ENCODE measurements at places on chromosomes 2 and 18.

GRCh38 chr2:46963210-46963609, 47.6 kb upstream of the MCFD2 start:
- no peak for DNase-seq

DNA sequence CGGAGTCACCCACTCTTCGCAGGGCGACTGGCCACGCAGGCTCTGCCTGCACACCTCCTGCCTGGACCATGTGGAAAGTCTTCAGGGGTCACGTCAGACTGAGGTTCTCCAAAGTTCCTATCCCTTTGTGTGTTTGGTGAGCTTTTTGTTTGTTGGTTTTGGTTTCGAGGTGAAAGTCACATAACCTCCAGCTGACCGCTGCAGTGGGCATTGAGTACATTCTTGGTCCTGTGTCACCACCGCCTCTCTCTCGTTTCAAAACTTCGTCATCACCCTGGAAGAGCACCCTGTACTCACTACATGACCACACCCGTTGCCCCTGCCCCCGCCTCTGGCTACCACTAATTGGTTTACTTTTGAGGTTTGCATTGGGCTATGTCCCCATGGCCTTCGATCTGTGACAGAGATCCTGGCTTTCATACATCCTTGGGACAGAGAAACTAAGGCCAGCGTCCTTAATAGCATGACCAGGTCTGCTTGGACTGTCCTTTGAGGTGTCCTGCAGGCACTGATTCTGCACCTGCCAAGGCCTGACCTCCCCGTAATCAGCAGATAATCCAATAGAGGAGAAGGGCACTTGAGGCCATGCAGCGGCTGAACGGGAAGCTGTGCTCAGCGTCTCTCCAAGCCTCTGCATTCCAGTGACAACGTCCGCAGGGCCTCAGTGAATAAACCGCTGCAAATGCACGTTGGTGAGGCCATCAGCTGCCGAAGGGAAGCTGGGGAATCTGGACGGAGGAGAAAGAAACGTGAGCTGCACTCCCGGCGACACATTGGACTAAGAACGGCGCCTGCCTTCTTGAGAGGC, 46.8 kb downstream of the SH3BP4 start:
- no peak for DNase-seq

- DNase-seq, result no peak
These were observed 278.1 kb upstream of the ZEB2 start for GRCh38 chr2:144798034-144798433.

- no peak for DNase-seq
These were observed 863.2 kb downstream of the SUCLG1 start for GRCh38 chr2:83595926-83596325.

GRCh38 chr2:138777996-138778395, 2.2 kb downstream of the NXPH2 start:
- no peak for DNase-seq

DNA sequence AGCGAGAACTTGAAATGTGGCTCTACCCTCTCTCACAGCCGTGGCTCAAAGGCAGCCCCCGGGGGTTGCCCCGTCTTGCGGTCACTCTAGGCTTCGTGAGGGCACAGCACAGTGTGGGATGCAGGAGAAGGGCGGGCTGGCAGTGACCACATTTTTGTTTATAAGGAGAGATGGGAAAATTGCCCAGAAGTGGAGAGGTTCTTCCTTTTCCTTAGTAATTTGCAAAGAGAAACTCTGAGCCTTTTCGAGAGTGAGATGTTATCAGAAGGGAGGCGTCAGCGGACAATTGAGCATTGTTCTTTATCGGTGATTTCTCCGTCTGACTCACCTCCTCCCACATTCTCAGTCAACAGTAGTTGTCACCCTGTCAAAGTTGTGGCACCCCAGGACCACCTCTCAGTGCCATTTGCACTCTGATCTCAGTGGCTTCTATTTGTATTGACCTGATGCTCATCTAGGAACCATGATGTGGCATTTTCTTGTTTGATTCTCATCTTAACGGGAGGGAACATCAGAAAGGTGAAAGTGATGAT, 89.6 kb downstream of the ACAA2 start:
- DNase-seq, result no peak

DNA sequence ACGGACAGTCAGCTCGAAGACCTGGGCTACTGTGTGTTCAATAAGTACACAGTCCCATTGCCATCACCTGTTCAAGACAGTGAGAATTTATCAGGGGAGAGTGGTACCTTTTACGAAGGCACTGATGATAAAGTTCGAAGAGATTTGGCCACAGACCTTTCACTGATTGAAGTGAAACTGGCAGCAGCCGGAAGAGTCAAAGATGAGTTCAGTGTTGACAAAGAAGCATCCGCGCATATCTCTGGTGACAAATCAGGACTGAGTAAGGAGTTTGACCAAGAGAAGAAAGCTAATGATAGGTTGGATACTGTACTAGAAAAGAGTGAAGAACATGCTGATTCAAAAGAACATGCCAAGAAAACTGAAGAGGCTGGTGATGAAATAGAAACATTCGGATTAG, 76.9 kb upstream of the UNC80 start:
- no peak for DNase-seq

DNA sequence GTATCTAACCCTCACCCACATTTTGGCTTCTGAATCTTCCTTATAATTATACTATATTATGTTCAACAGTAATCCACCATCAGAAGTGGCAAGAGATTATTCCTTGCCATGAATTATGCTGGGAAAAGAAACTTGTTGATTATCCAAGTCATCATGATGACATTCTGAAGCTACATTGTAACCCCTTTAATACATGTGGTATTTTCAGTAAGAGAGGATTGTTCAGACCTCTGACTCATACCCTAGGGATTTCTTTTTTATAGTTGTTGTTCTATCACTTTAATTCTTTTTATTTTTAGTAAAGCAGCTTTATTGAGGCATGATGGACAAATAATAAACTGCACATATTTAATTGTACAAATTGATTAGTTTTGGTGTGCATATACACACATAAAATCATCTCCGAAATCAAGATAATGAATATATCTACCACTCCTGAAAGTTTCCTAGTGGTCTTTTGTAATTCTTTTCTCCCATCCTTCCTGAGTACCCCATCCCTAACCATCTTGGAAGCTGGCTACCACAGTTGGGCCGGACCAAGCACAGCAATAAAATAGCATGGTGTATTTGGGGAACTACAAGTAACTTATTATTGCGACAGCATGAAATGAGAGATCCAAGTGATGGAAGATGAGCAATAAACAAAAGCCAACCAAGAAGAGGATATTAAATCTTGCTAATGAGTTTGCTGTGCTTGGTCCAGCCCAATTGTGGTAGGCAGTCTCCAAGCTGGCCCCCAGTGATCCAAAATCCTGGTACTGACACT, 159.9 kb downstream of the BARD1 start:
- DNase-seq, result no peak
